ENCODE measurements at places on chromosomes 2 and 18.

GRCh38 chr2:19462256-19462645 is 103.8 kb upstream of the OSR1 start:
- DNase-seq = no peak

DNA sequence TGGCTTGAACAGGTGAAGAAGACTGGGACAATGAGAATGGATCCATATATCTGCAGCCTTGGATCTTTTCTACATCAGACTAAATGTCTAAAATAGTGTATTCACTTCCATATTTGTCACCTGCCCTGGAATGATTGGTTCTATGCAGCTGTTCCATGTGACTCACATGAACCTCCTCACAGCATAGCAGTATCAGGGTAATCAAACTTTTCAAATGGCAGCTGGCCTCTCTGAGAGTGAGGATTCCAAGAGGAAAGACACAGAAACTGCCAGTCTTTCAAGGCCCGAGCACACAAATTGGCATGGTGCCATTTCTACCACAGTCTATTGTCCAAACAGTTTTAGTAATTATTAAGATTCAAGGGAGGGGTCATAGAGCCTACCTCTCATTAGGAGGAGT is 859.3 kb downstream of the BCL11A start:
- DNase-seq = no peak

GRCh38 chr2:33111002-33111446 is 164.3 kb downstream of the LTBP1 start:
- no peak for DNase-seq

DNA sequence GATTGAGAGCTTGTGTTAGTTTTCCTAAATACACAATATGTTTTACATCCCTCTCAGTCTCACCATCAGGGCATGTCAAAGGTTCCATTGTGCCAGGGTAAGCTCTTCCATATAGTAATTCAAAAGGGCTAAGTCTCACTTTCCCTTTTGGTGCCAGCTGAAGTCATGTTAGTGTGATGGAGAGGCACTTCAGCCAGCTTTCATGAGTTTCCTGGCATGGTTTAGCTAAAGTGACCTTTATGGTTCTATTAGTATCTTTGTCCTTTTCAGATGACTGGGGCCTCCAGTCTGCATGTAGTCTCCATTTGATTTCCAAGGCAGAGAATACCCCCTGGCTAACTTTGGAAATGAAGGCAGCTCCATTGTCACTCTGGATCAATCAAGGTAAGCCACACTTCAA is 27.2 kb downstream of the NAT8 start:
- no peak for DNase-seq

DNA sequence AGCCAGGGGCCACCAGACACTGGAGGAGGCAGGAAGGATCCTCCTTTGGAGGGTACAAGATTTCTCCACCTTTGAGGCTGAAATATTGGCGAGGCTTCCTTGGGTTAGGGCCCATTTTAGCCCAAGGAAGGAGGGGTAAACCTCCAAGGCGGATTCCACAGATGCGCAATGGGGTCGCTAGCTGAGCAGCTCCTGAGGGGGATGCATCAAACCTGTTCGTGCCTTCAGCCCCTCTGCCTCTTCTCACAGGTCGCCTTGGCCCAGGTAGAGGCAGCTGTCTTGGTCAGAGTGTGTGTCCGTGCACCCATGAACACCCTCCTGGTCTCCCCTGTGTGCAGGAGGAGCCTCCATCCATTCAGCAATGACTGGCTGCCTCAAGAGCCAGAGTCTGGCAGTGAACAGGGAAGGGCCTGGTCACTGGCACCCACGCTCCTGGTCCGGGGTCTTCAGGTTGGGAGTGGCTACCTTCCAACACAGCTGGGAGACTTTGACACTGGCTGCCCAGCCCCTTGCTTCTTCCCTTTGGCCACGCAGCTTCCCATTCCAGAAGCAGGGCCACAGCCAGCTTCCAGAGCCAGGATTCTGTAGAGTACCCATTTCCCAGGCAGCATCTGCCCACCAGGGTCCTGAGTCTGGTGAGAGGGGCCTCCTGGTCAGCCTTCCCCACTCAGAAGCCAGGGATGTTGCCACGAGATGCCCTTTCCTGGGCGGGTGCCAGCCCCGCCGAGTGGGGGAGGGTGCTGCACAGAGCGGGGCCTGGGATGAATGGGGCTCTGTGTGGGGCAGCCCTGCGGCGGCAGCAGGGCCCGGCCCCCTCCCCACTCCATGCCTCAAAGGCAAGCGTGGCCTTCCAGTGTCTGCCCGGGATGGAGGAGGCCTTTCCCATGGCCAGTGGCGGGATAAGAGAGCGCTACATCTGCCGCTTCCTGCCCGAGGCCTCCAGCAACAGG is 95.8 kb upstream of the GPC1 start:
- no peak for DNase-seq

GRCh38 chr2:58974426-58974825 is 733.3 kb upstream of the FANCL start:
- no peak for DNase-seq

DNA sequence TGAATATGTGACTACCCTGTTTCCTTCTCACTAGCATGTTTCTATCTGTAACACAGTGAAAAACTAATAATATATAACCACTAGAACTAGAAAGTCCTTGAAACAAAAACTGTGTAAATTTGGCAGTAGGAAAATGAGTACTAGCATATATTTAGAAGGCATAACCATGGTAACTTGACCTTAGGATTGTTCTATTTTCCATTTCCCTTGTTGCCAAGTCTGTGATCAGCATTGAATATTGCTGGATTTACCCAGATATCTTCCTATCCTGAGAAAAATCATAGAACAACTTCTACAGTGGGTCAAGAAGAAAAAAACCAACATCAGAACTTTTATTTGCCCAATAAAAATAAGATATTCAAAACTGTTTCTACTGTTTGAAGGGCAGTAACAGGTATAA is 563.9 kb upstream of the NRXN1 start:
- DNase-seq = no peak

DNA sequence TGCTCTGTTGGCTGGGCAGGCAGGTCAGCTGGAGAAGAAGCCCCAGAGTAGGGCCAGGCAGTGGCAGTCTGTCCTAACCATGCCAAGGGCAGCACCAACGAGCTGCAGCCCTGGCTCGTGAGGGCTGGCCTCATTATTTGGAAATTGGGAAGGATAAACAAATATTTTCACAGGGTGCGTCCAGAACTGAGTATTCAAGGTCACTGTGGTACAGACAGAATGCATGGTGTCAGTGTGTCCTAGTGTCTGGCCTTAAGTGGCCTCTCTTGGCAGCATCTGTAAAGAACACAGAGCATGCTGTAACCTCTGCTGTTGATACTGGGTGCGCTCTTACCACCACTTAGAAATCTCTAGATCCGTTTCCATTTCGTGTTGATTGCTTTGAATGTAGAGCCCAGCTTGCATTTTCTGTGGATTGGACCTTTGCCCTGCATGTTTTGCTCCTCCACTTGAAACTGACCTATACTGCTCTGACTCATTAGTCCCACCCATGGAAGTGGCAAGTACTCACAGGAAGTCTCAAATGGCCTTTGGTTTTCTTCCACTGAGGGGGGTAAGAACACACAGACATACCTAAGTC is 88.2 kb downstream of the GREB1L start:
- no peak for DNase-seq

DNA sequence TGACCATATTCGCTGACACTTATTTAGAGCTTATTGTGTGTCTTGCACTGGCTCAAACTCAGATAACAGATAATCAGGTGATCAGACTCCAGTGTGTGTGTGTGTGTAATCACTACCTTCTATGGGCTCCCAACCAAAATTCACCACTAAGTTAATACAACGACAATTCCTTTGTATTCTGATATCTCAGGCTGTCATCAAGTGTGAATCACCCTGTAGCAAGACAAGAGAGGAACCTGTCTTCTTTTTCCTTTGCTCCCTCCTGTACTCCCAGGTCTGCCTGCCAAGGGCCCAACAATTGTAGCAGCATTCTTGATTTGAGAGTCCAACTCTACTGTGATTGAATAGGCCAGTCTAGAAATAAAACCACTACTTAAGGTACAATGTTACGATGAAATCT is 25.8 kb downstream of the ITGB6 start:
- no peak for DNase-seq

- DNase-seq = no peak
Observed at GRCh38 chr2:22276696-22277095, 1108.3 kb upstream of the KLHL29 start.

- DNase-seq = no peak
Observed at GRCh38 chr18:21703241-21703820, 1.2 kb downstream of the ABHD3 start.

- DNase-seq = no peak
Observed at GRCh38 chr2:173713904-173714555, 251.1 kb downstream of the SP3 start.

DNA sequence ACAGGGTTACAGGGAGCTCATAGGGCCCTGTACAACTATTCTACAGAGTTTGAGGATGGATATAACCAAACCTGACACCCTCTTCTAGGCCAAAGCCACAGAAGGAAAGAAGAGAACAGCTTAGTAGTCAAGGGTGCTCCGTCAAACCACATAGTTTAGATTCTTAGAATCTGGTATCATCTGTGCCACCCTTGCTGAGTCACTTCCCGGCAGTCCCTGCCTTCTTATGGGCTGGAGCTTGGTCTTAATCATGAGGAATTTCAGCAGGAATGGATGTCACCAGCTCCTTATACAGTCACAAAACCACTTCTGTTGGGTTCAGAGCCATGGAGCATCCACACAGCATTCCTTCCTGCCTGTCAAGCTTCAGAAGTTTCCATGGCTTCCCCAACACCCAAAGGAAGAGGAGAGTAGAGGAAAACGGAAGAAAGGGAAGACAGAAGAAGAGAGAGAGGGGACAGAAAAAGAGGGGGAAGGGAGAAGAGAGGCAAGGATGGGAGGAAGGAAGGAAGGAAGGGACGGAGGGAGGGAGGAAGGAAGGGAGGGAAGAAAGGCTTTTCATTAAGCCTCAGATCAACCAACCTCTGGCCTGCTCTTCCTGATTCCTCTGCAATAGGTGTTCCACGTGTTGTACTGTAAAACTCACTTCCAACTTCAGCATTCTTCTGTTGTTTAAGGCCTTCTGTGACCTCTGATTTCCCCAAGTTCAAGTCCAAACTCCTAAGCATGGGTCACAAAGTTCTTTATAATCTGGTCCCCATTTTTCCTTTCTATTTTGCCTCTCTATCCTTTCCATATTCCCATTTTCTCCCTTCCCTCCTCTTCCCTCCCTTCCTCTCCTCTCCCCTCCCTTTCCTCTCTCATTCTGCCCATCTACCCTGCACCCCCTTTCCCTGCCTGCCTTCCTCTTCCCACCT is 246.1 kb upstream of the TNP1 start:
- no peak for DNase-seq

GRCh38 chr18:34809451-34810072 is 99.5 kb downstream of the DTNA start:
- DNase-seq = no peak

- no peak for DNase-seq
Observed at GRCh38 chr2:48249025-48249424, 280.9 kb upstream of the STON1 start.

- DNase-seq = no peak
Observed at GRCh38 chr2:239911641-239912071, 113.5 kb downstream of the NDUFA10 start.

- DNase-seq = no peak
Observed at GRCh38 chr2:33946193-33946592, 347.1 kb upstream of the FAM98A start.

GRCh38 chr2:86020984-86021383 is 84.7 kb downstream of the POLR1A start:
- DNase-seq = no peak

DNA sequence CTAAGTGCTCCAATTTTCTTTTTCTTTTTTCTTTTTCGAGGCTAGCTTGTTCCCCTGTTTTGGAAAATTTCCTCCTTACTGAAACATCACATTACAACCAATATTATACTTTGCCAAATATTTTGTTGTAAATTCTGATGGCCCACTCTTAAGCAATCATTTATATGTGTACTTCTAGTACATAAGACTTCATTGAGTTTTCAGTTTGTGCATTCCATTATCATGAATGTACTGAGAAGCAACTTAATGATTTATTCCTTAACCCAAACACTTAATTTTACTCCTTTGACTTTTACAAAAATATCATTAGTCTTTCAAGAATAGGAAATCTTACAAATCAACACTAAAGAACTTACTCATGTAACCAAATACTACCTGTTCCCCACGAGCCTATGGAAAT is 242.4 kb downstream of the ARHGAP15 start:
- DNase-seq = no peak

GRCh38 chr2:113892004-113892710 is 2.3 kb downstream of the ACTR3 start:
- no peak for DNase-seq

DNA sequence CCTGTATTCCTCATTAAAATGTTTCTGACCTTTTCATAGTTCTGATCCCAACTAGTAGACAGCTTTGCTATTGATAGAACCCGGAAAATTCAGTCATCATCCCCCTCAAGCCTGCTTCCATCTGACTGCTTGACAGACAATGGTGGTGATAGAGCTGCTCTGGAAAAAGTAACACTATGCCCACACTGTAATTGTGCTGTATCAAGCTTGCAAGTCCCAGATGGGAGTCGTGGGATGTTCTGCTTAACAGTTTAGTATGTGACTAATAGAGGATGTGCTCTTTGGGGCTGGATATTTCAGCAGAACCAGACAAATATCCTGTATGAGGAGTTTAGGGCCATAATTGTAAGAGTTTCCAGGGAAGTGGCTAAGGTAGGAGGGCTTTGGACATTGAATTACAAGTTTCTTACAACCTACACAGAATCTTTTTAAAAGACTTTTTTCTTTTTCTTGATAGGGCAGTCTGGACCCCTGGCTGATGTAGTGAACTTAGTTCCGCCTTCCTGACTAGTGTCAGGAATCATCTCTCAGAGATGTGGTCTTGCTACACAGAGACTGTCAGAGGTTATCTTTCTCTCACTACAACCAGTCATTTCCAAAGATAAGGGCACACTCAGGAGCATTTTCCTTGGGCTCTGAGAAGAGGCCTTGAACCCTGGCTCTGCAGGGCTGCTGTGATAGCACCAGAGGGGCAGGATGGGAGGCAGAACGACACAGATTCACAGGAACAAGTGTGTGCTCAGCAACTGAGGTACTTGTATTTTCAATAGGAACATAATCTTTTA is 158.0 kb upstream of the RBMS1 start:
- no peak for DNase-seq

DNA sequence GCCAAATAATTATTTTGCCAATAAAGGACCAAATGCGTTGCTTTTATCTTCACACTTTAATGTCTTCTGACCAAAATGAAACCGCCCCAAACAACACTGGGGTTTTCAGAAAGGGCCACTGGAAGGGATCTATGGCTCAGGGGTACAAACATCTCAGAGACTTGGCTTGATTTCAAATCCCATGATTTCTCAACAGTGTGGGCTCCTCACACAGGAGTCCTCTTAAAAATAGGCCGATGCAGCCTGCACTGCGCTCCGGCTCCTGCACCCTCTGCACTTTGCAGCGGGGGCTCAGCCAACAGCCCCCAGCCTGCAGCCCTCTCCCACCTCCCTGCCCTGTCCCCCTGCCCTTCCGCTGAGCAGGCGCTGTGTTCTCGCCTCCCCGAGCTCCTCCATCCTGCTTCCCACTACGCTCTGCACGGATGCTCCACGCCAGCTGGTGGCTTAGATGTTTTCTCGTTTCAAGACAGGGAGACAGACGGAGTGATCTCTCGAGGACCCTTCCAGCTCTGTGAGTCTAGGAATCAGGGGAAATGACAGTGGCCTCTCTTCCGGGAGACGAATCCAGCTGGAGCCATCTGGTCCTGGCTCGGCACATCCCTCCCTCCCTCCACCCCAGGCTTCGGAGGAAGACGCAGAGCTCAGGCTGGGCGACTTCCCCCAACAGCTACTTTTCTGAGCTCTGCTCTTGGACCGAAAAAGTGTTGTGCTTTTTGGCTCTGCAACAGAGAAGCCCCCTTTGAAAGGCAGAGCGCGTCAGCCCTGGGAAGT is 71.4 kb downstream of the KCNF1 start:
- DNase-seq = no peak

- DNase-seq = no peak
Observed at GRCh38 chr2:146632707-146633106, 1212.1 kb upstream of the ACVR2A start.

- no peak for DNase-seq
Observed at GRCh38 chr2:6993229-6993640, 76.0 kb downstream of the RNF144A start.
